AG20443 (cell line): ENCODE measurements at places on chromosomes 6 and 20.

GRCh38 chr6:129874837-129875236, 13.7 kb upstream of the TMEM244 start:
- DNase-seq = no peak

- DNase-seq = no peak
Observed at GRCh38 chr6:83368577-83368976, 62.3 kb downstream of the ME1 start.

DNA sequence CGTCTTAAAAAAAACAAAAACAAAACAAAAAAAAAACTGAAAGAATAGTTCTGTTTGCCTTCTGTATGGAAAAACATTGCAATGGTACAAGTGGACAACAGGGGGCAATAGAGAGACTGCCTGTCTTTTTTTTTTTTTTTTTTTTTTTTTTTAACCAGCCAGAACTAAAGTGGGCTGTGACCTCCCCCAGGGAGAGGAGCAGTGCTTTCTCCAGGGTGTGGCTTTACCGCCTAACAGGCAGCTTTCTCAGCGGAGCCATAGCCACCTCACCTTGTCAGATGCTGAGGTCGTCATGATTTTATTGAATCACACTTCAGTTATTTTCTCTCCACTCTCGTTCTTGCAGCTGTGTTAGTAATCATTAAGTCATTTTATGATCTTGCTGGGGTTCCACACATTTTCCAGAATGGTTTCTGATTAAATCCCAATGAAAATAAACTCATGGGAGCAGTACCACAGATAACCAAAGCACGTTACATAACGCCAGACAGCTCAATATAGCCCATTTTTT, 78.4 kb downstream of the GMPR start:
- DNase-seq = peak; percentile 76

DNA sequence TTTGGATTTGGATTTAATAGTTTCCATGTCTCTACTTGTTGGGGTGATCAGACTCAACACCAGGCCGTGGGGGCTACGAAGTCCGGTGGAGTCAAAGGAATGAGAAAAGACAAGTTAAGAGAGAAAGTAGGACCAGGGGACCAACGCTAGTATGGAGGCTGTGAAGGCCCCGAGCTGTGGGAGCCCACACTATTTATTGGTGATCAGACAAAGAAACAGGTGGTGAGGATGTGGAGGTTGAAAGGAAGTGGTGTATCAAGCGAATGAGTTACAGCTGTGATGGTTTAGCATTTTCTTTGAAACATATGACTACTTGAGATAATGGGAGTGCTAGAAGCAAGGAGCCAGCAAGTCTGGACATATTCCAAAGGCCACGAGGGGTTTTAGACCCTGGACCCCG, 62.4 kb downstream of the AKAP7 start:
- no peak for DNase-seq

- DNase-seq = no peak
Observed at GRCh38 chr6:158752613-158753012, 66.6 kb downstream of the EZR start.

DNA sequence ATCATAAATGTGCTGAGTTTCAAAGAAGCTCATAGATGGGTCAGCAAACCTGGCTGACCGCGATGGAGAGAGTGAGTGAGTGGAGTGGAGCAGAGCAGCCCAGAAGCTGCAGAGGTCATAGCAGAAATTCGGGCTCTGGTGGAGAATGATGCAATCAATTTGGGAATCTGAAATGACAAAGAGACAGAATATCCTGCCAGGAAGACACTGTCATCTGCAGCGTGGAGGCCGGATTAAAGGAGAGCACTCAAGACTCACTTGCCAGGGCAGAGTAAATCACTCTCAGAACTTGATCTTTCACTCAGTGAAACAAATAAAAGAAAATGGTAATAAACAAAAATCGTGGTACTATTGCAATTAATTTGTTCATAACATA, 109.6 kb upstream of the RREB1 start:
- DNase-seq = peak; percentile 76

DNA sequence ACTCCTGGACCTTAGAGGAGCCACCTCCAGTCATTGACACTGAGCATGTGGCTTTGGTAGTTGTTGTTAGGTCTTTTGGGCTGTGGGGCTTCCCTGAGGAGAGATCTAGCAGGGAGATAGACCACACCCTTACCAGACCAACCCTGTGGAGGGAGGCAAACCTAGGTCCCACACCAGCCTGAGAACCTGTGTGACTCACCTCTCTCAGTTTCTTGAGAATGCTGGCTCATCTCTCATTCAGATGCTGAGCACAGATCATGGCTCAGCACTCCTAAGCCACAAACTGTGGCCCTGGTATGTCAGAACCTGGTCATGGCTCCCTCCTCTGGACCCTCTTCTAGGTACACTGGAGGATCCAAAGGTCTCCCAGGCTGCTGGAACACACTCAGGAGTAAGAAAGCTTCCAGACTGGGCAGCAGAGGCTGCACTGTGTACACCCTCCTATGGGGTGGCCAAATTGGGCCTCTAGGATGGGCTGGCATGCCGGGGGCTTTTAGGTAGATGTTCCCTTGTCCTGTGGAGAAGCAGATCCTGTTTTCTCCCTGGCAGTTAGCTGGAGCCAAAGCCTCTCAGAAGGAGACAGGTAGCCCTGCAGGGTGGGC, 1294.5 kb downstream of the KHDRBS2 start:
- DNase-seq = no peak

DNA sequence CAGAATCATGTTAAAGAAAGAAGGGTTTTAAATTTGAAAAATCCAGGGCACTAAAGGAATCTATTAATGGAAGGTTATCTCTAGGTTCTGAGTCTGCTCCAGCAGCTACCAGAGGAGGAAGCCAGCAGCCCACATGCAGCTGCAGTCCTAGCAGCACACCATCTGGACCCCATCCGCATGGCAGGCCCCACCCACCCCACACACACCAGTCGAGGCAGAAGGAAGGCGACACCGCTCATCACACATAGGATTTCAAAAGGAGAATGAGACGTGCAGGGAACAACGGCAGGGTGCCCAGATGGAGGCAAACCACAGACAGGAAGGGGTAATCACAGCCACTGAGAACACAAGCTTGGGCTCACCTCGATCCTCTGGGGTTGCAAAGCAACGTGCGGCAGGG, 78.9 kb downstream of the GINS1 start:
- DNase-seq = peak; percentile 59

- DNase-seq = peak; percentile 37
Observed at GRCh38 chr6:90294989-90295853, 1.4 kb downstream of the BACH2 start.

DNA sequence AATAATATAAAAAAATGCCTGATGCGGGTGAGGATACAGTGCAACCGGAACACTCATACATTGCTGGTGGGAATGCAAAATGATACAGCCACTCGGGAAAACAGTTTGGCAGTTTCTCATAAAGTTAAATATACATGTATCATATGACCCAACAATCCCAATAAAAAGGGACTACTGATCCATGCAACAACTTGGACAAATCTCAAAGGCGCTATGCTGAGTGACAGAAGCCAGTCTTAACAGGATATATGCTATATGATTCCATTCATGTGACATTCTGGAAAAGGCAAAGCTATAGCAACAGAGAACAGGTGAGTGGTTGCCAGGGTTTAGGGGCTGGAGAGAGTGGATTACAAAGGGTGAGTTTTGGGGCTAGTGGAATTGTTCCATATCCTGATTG, 170.2 kb upstream of the MLN start:
- DNase-seq = no peak

DNA sequence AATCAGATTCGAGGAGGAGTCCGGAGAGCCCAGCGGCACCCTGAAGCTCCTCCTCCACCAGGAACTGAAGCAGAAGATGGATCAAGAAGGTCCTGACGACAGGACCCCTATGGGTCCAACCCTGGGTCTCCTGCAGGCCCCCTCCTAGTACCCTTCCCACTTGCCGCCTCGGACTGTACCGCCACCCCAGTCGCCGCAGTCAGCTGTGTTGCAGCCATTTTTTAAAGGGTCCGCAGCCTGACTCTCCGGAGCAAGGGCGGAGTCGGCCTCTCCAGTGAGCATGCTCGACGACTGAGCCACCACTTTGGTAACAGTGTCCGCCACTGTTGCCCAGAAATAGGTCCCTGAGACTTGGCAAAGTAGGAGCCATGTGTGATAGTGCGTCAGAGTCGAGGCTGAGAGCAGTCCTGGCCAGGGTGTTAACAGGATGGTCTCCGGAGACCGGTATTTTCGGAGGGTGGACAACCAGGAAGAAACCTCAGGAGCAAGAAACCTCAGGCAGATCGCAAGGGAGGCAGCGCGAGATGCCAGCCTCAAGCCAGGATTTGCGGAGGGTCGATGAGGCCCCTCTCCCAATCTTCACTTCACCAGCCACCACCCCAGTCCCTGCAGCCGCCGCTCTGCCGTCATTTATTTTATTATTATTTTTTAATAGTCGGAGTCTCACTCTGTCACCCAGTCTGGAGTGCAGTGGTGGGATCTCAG, 294.6 kb upstream of the ZNF337 start:
- no peak for DNase-seq

GRCh38 chr6:5745081-5745480, 261.6 kb downstream of the NRN1 start:
- no peak for DNase-seq

- peak; percentile 68 for DNase-seq
Observed at GRCh38 chr6:110682460-110682853, 132.8 kb downstream of the CDK19 start.

GRCh38 chr20:61679473-61679872, 386.2 kb downstream of the TAF4 start:
- DNase-seq = no peak

- no peak for DNase-seq
Observed at GRCh38 chr20:51480507-51481270, 61.8 kb downstream of the NFATC2 start.

DNA sequence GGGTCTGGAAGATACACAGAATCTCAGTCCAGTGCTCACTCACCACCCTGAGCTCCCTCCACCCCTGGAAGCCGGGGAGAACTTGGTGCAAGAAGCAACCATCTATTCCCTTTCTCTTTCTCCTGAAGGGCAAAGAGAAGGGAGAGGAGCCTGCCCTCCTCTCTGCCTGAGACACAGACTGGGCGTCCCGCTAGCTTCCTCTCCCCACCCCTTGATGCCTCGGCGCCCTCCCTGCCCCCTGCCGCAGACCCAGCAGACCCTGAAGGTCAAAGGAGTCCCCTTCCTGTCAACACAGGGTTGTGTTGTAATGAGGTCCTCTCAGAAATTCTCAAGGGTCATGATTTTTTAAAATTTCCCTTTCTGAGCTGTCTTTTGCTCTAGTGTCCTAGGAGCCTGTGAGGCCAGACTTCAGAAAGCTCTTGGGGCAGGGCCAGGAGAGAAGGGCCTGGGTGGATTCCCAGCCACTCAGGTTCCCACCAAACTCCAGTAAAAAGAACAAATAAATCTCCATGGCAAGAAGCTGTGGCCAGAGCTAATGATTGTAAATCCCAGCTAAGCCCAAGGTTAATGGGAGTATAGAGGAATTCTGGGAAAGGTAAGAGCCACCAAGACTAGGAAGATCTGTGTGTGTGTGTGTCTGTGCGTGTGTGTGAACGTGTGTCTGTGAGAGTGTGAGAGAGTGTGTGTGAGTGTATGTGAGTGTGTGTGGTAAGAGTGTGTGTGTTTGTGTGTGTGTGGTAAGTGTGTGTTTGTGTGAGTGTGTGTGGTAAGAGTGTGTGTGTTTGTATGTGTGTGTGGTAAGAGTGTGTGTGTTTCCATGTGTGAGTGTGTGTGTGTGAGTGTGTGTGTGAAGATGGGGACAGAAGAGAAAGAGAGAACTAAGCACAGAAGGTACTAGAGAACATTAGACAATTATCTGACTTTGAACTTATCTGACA, 1.1 kb upstream of the JPH2 start:
- peak; percentile 51 for DNase-seq

GRCh38 chr6:158249340-158249836, 62.9 kb upstream of the TULP4 start:
- DNase-seq = no peak

DNA sequence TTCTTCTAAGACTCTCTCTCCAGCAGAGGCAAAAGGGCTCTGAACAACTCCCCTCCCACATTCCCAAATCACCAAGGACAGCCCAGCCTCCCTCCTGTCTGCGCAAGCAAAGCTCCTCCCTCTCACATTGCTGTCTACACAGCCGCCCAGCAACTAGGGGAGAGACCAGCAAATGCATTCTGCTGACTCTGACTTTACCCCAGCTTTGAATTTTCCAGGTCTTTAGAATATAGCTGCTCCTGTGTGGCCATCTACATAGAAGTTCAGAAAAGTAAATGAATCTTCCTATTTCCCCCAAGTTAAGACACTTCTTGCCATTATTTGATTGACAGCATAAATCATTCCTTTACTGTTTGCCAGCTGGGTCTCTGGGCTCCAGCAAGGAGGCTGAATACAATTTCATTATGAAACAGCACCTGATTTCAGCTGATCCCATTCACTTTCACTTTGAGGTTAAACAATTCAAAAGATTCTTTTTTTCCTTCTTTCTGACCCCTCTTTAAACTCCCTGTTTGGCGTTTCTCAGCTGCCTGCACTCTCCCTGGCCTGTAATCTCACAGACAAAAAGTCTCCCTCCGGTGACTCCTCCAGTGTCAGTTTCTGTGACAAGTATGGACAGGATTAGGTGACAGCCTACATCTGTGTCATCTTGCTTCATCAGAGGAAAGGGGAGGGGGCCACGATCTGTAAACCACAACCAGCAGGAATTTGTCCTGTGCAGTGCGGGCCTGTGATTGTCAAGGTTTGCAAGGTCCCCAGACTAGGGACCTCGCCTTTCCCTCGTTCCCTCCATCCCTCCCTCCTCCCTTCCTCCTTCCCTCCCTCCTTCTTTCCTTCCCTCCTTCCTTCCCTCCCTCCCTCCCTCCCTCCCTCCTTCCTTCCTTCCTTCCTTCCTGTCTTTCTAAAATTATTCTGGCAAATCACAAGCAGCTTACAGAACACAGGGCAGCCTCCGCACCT, 205.6 kb upstream of the RIN2 start:
- no peak for DNase-seq

DNA sequence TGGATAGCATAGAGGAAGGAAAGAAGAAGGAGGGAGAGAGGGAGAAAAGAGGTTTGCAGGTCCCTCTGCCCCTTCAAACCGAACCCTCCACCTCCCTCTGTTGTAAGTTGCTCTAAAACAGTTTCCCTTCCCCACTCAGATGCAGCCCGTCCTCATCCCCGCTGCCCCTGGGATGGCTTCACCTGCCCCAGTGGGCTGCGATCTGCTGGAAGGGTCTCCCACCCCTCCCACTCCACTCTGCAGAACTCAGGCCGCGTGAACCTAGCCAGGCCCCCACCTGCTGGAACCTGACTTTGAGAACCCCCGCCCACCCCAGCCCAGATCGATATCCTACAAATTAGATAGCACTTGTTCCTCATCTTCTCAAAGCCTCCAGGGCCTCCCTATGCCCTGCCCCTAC, 190.8 kb downstream of the DLL1 start:
- DNase-seq = no peak
